ENCODE measurements at places on chromosomes 16 and 17.
A peak's percentile ranks its signal among the peaks of the same experiment; 100 is the strongest.

GRCh38 chr17:45740553-45741330 lies 43.4 kb upstream of the CRHR1 start:
- DNase-seq, result peak; percentile 33

GRCh38 chr17:43787728-43788127 lies 7.5 kb downstream of the CFAP97D1 start:
- DNase-seq, result no peak

- DNase-seq, result no peak
Measured at GRCh38 chr17:2251098-2251497, 52.5 kb downstream of the SMG6 start.

DNA sequence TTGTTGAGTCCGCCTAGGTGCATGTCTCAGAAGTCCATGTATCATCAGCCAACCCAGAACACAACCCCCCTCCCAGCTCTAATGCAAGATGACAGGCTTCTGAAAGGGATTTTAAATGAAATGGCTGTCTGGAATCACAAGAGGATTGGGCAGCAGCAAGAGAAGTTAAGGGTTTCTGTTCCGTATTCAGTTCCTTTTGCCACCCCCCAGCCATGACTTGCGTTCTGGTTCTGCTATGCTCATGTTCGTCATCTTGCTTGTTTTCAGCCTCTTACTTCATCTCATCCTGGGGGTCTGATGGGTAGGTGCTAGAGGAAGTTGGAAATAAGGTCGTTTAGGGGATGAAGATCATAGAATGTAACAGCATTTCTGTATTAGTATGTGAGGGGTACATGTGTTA lies 12.0 kb downstream of the MINK1 start:
- DNase-seq, result no peak

DNA sequence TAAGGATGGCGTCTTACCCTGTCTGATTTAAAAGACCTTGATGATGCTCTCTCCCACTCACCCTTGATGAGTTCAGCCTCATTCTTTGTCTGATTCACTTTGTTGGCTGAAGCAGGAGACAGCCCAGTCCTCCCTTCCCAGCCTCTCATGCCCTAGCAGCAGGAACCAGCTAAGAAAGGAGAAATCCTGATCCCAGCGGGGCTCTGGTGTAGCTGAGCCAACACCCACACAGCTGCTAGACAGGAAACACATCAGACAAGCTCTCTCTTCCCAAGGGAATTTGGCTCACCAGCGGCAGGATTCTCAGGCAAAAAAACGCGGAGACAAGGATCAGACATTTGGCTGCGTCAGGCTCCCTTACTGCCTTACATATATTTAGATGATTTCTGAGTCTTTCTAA lies 211.5 kb downstream of the CDH11 start:
- DNase-seq, result no peak

DNA sequence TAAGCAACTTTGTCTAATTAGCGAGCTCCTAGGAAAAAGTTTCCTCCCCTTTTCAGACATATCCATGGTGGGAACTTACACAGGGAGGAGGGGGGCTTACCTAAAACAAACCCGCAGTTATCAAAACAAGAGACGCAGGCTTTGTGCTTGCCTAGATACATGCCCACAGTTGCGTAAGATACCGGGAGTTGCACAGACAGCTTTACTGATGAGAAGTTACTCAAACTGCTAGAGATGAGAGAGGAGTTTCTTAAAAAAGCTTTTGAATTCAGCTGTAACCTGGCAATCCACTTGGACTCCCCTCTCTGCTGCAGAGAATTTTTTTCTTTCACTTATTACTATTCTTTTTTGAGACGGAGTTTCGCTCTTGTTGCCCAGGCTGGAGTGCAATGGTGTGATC lies 6.8 kb upstream of the ZP2 start:
- DNase-seq, result peak; percentile 9

DNA sequence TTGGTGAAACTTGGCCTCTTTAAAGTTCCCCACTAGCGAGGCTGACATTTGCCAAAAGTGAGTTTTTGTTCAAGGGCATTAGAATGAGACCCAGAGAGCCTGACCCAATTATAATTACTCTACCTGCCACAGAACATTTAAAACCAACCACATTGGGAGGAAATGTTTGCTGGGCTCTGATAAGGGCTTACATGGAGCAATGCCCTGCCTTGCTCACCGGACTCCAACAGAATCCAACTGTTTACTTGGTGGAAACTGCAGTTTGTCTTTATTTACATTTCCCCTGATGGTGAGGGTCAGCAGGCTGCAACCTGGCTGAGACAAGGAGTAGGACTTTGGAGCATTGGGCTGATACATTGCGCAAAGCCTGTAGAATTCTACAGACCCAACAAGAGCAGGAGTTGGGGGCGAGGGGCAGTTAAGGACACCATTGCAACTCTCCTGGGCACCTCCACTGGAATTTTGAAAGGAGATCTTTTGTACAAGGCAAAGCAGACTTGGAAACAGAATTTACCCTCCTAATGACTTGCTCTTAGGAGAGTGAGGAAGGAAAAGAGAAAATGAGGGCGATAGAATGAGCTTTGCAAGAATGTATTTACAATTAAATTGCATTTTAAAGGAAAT lies 368.6 kb downstream of the SHISA9 start:
- no peak for DNase-seq

DNA sequence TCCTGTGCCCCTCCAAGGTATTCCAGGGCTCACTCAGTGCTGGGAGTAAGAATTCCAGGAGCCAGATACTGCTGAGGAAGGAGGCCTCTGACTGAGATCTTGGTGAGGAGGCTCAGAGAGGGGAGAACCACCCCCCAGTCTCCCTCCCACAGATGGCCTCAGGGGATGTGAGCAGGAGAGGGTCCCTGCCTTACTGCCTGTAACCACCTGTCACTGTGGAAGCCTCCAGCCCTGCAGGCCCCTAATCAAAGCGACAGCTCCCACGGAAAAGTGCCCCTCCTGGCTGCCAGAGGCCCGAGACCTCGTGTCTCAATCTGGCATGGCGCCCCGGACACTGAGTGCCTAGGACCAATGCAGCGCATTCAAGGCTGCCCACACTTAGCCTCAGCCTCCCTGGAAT lies 7.7 kb upstream of the C17orf113 start:
- no peak for DNase-seq

DNA sequence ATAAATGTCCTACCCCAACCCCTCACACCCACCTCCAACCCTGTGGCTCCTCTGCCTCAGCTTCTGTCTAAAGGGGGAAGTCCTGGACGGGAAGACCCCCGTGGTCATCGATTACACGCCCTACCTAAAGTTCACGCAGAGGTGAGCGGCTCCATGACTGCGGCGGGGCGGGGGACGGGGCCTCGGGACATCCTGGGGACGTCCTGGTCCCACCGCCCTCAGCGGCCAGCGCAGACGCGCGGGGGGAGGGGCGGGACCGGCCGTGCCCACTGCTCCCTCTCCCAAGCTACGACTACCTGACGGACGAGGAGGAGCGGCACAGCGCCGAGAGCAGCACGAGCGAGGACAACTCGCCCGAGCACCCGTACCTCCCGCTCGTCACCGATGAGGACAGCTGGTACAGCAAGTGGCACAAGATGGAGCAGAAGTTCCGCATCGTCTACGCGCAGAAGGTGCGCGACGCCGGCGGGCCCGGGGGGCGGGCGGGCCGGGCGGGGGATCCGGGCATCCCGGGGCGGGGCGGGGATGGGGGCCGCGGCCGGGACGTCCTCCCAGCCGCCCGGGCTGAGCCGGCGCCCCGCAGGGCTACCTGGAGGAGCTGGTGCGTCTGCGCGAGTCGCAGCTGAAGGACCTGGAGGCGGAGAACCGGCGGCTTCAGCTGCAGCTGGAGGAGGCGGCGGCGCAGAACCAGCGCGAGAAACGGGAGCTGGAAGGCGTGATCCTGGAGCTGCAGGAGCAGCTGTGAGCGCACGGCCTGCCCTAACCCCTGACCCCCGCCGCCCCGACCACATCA lies 6.7 kb downstream of the RUNDC3A start:
- DNase-seq, result peak; percentile 59

- DNase-seq, result no peak
Measured at GRCh38 chr17:79002796-79003593, 6.6 kb downstream of the CANT1 start.

- DNase-seq, result no peak
Measured at GRCh38 chr17:54950116-54950515, 18.3 kb downstream of the COX11 start.

DNA sequence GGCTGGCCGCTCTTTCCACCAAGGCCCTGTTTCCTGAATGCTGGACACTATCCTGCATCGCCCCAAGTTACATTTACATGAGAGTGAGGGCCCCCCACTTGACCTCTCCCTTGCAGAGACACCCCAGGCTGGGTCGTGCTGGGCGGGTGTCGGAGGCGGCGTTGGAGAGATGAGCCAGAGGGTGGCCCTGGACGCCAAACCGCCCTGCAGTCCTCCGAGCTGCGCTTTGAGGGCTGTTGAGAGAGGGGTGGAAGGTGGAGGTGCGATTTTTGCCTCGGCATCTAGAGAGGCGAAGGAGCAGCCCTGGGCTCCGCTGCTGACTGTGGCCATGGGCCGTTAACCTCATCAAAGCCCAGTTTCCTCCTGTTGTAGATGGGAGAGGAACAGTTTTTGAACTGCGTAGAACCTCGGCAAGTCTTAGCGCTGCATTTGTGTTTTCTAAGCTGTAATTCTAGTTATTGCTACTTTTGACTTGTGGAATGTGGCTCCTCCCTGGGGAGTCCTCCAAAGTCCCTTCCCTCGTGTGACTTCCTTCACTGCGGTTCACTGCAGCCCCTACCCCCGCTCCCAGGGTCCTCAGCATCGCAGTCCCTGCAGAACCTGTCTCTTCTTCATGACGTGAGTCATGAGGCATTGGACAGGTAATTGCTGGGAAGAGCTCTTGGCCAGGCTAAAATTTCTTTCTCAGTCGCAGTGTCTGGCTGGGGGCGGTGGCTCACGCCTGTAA lies 986 bp upstream of the ELOB start:
- DNase-seq, result peak; percentile 32

DNA sequence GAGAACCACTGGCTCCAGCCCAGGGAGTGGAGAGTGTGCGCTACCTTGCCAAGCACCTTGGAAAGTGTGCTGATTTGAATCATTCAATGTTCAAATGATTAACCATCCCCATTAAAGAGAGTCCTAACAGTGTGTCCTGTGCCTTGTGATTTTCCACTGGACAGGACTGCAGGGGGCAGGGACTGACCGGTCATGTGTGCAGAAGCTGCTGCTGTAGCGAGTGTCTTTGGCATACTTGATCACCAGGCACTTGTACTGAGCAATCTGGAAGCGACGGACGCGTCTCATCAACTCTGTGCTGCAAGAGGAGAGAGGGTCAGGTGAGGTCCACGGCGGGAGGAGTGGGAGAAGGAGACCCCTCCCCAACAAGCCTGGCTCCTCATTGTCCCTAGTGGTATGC lies 2.0 kb downstream of the TK1 start:
- no peak for DNase-seq

DNA sequence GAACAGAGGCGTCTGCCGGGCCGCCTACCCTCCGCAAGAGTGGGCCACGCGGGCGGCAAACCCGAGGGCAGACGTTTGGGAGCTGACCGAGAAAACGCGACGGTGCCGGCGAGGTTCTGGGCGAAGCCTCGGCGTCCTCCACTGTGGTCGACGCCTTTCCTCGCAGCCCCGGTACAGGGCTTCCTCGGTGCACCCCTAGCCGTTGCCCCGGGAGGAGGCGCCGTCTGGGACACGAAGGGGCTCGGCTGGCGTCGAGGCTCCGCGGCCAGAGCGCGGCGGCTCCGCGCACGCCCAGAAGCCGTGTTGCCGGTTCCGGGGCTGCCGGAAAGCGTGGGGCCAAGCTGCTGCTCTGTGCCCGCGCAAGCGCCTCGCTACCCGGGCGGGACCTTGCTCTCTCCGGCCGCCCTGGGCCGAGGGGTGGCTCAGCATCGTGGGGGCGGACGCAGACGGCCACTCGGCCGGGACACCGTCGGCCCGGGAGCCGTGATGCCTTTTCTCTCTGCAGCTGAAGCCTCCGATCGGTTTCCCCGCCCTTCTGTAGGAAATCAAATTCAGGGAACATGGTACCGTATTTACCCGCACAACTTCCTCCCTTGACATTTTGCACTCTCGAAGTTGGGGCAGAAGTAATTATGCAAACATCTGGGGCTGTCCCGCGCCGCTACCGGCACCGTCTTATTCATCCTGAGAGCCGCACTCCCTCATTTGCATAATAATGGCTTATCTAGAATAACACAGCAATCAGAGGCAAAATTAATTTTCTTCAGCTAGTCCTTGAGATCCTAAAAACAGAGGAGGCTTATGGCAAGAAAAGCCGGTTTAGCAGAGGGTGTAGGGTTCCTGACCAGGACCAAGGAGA lies 7.3 kb upstream of the CBX8 start:
- no peak for DNase-seq

DNA sequence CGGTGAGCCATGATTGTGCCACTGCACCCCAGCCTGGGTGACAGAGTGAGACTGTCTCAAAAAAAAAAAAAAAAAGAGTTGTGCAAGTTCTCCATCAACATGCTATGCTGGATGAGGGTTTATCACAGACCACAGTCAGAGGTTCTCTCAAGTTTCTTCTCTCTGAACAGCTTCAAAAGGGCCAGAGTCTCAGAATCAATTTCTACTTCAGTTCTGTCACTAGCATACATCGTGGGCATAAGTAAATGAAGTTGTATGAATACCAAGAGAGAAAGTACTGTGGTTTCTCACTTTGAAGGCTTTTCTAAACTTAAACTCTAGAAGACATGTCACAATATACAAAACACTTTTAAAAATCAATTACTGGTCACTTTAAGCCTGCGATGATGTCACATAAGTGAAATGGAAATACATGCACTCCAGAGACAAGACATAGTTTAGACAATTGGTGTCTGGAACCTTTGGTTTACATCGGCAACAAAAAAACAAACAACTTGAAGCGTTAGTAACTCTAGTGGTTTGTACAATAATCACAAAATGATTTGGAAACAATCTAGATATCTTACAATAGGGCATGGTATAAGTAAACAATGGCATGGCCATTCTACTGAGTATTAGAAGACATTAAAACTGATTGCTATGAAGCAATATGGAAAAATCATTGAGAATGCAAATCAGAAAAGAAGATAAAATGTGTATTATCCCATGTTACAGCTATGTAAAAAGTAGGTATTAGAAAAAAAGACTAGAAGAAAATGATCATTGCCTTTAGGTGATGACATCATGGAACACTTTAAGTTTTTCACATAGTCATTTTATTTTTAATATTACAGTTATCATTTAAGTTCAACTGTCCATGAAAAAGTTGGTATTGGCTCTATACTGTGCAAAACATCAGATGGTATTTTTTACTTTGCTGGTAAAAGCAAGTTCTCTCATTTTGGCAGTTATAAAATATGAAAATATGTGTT lies 232.3 kb downstream of the ZFHX3 start:
- DNase-seq, result no peak

GRCh38 chr16:89195521-89196171 lies 4.7 kb downstream of the SLC22A31 start:
- DNase-seq, result no peak

DNA sequence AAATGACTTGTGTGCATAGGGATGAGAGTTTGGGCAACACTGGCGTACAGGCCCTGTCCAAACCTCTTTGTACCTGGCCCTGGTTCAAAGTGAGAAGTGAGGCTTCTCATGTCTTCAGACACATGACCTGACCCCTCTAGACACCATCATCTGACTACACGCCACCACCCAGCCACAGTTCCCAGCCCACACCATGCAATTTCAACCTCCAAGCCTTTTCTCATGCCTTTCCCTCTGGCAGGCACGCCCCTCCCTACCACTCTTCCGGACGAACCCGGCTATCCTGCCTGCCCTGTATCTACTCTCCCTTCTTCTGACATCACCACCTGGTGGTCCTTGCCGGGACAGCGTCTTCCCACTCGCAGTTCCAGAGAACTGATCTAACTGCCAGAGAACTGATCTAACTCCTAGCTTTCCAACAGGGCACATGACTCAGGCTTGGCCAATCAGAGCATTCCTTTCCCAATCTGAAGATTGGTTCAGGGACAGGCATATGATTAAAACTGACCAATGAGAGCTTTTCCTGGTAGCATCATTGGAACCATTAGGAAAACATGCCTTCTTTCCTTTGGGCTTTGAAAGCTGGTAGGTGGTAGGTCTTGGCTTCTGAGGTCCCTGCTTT lies 27.1 kb upstream of the IL21R start:
- DNase-seq, result peak; percentile 72

Data from mammary epithelial cell (primary cell).